Stimulated activated CD8-positive, alpha-beta memory T cell treated with anti-CD3 and anti-CD28 coated beads, Interleukin-4, amount 100 ng/mL, for 48 hours (primary cell): ENCODE measurements at places on chromosomes 1 and 21.

DNA sequence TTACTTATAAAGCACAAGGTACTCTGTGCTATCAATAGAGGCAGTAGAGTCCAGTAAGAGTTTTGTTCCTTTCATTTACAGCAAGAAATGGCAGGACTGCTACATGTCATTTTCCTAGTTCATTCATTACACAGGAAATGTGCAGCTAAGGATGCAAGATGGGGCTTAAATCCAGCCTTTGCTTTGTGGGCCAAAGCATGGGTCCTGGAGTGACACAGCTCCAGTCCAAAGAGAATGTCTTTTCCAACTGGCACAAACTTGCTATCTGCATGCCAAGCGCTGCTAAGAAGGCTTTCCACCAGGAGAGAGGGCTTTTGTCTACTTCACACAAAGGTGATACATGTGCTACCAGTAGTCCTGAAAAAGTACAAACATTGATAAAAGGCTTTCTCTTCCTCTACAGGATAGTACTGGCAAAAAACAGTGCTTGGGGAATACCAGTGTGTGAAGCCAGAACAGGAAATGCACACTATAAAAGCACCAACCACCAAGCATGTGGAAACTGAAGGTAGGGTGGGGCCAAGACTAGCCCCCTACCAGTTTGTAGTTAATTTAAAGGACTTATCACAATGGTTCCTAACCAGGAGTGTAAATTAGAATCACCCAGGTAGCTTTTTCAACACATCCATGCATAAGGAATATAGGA lies 68.7 kb downstream of the ARID4B start:
- DNase-seq: no peak

- DNase-seq: no peak
Observed at GRCh38 chr1:47709019-47709871, 271.4 kb downstream of the FOXD2 start.

- DNase-seq: peak; percentile 70
Observed at GRCh38 chr1:86774305-86775295, 70.2 kb downstream of the SH3GLB1 start.

GRCh38 chr1:167333124-167333523 lies 112.4 kb downstream of the POU2F1 start:
- no peak for DNase-seq

GRCh38 chr1:156204686-156205085 lies 8.1 kb upstream of the PMF1 start:
- no peak for DNase-seq

- DNase-seq: no peak
Observed at GRCh38 chr1:159030877-159031447, 21.3 kb downstream of the IFI16 start.

DNA sequence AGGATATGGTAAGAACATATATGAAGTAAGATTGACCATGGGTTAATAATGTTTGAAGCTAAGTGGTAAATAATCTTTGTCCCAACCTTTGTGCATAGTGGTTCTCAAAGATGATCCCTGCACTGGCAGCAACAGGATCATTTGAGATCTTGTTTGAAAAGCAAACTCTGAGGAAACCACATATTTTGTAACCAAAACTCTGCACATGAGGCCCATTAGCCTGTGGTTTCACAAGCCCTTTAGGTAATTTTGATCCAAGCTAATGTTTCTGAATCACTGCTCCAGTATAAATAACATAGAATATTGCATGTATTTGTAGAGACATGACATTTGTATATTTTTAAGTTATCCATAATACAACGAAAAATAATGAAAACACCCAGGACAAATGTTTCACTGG lies 147.9 kb upstream of the RGS18 start:
- no peak for DNase-seq

DNA sequence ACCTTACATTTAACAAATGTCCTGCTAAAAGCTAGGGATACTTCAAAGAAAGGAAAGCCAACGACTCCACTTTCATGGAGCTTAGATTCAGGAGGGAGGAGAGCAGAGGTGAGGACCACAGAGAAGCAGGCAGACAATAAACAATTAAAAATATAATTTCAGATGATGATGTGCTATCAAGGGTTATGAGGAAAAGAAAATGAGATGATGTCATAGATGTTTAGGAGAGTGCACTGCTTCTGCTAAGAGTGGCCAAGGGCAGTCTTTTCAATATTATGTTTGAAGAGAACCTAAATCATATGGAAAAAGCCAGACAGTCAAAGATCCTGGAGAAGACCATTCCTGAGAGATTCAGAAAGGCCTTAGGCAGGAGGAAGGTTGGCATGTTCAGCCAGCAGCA lies 66.6 kb upstream of the HOOK1 start:
- no peak for DNase-seq
